ENCODE measurements at places on chromosomes 1 and 21.

GRCh38 chr1:39086386-39086785 lies 60.2 kb downstream of the NDUFS5 start:
- DNase-seq, result no peak

DNA sequence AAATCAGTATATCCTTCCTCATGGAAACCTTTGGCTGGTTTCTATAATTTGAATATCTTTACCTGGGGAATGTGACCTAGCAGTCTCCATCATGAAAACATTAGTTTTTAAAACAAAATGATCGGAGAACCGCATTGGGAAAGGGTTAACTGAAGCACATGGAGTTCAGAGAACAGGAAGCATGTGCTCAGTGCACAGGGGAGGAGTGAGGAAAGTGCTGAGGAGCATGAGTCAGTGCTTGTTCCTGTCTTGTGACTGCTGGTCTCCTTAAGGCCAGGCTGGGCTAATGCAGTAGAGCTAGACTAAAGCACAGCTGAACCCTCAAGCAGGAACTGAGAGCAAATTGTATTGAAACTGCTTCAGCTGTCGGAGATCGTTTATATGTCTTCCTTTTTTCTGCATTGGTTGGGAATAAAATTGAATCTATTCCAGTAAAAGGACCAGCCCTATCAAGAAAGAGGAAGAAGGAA lies 5.8 kb downstream of the IFI16 start:
- DNase-seq, result peak; percentile 25

- DNase-seq, result no peak
Observed at GRCh38 chr21:14903172-14903865, 161.5 kb downstream of the NRIP1 start.

GRCh38 chr1:5504364-5504740 lies 487.9 kb downstream of the NPHP4 start:
- DNase-seq, result peak; percentile 41

GRCh38 chr21:38910390-38911067 lies 104.8 kb downstream of the ETS2 start:
- DNase-seq, result peak; percentile 19

DNA sequence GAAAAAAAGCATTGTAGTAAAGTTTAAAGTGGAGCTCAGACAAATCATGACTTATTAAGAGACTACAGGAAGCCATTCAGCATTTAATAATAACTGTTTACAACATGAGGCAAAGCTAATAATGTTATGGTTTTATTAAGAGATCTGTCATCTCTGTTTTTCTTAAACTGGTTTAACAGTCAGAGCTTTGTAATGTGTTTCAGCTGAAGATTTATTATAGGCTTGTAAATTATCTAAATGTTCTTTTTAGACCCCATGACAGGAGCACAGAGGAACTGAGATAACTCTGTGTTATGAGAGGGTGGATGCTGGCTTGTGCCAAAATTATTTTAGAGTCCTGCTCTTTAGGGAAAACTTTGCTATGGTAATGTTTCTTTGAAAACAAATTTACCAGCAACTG lies 38.0 kb upstream of the RWDD3 start:
- no peak for DNase-seq

DNA sequence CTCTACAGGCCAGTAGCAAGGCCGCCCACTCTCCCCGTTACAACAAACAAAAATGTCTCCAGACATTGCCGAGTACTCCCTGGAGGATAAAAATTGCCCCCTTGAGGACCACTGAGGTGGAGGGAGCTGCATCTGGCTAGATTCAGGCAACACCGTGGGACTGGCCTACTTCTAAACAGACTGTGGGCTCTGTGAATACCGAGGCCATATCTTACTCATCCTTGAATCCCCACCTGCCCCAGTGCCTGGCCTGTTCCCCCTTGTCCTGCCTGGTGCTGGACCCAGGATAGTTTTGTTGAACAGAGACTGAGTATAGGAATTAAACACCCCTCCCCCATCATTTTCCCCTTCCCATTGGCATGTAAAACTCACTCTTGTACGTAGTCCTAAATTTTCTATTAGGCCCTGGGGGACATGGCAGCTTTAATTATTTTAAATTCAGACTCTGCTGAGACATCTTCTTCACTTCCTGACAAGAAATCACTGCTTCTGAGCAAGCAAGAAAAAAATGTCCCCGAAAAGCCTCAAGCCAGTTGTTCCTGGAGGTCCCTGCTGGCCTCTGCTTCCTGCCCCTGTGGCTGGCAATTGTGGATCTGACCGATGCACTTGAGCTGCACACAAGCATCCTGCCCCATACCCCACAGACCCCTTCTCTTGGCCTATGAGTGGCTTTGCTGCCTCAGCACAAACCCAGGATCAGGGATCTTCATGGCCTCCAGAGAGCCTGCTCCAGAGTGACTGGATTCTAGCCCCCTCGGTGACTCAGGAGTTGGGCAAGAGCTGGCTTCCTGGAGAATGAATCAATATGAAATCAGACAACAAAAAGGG lies 111.0 kb downstream of the ACTL8 start:
- no peak for DNase-seq

DNA sequence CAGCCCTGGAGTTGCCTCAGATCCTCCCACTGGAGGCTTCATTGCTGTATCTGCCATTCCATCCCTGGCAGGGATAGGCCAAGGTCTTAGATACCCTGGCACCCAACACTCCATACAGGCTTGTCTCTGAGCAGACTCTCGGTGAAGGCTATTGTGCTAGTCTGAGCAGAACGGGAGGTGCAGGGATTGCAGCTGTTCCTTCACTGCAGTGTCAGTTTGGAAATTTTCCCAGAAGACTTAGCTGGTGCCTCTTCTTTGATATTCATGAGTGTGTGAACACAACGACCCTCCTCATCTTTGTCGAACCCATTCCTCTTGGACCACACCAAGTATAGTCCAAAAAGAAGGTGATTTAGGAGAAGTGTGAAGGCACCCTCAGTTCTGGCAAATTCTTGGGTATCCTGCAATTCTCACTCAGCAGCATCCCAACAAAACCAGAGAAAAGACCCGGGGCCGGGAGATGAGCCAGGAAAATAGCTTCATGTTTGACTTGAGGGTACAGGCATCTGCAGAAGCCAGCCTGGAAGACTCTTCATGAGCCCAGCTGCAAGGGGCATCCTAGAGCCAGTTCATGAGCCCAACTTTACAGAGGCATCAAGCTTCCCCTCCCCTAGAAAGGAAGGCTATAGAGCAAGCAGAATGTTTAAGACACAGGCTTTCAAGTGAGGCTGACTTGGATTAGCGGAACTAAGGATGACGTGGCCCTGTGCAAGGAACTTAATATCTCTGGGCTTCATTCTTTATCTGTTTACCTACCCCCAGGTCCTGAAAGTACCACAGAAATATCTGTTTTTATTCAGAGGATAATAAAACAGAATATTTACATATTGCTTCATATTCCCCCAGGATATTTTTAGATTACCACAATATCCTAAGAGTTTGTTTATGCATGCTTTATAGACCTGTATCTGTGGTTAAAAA lies 38.8 kb upstream of the HAO2 start:
- DNase-seq, result no peak

GRCh38 chr1:110185181-110185580 lies 24.9 kb upstream of the KCNC4 start:
- no peak for DNase-seq

GRCh38 chr1:153306303-153307220 lies 6.2 kb downstream of the PGLYRP3 start:
- DNase-seq, result no peak

DNA sequence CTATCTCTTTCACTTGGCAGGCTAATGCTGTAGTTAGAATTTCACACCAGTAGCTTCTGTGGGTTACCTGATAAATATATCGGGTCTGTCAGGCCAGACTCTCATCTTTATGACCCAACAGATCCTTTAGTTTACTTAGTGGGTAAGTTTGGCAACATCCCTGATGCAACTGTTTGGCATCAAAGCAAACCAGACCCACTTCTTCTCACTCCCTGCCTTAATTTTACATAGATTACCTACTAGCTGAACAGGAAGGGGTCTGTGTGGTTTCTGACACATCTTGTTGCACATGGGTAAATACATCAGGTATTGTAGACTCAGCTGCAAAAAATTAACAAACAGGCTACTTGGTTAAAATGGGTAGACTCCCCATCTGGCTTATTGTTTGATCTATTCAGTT lies 3.2 kb upstream of the GUK1 start:
- DNase-seq, result no peak

- no peak for DNase-seq
Observed at GRCh38 chr1:75392278-75392677, 218.6 kb downstream of the SLC44A5 start.

- no peak for DNase-seq
Observed at GRCh38 chr1:74463333-74463988, 49.0 kb downstream of the LRRC53 start.

- no peak for DNase-seq
Observed at GRCh38 chr1:214281720-214282629, 1.0 kb downstream of the SMYD2 start.

DNA sequence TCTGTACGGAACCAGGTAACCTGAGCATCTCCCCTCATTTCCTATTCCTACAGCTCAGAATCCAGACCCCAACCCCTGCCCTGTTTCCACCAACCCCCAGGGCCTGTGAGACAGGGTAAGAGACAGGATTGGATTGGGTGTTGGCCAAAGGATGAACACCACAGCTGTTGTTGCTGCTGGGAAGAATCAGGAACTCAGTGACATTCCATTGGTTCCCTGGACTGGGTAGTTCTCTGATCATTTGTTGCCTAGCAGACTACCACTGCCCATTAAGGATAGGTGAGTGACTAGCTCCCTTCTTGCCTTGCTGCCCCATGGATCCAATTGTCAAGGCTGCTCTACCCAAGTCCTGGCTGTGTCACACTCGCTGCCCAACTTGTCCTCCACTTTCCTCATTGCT lies 10.0 kb downstream of the NCSTN start:
- DNase-seq, result no peak

DNA sequence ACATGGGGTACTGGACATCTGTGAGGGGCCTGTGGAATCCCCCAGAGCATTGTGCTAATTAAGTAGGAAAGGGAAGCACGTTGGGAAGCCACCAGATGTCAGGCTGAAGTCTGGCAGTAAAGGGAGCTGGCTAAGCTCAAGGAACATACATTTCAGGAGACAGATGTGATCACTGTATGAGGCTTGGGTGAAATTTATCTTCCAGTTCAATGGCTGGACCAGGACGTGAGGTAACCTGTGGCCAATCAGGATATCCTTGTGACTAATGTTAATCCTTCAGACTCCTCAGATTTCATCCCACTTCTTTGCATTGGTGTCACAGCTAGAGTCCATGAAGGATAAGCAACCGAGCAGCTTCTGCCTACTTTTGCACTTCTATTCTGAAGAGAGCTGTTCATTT lies 110.2 kb upstream of the APP start:
- no peak for DNase-seq

DNA sequence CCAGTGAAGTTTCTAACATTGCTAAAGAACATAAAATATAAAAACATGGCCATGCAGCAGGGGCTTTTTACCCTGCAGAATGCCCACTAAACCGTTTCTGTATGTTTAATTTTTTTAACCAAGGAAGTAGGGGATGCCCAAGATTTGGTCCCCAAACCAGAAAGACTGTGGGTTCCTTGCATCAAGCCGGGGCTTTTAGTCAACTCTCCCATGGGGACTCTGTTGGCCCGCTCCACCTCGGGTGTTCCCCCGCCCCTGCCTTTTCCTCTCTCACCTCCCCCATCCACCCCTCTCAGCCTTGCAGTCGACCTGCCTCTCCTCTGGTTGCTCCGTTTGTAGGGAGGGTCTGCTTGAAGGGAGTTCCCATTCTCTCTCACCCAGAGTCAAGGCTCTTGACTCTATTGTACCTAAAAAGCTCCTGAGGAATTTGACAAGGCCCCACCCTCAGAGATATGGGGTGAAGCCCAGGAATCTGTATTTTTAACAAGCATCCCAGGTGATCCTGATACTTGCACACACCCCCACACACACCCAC lies 117.5 kb downstream of the TOMM20 start:
- DNase-seq, result no peak

- no peak for DNase-seq
Observed at GRCh38 chr1:182147136-182147820, 85.8 kb upstream of the ZNF648 start.
